ENCODE measurements at places on chromosomes 12 and 14. TPM values are rescaled to one million over a fixed set of nuclear protein-coding genes. Genes with fewer than 3 reads are reported as not detected.

- DNase-seq, result no peak
These were observed 102.9 kb downstream of the PPHLN1 start for GRCh38 chr12:42428850-42429249.

- DNase-seq, result no peak
These were observed 1.9 kb downstream of the ATP6V0A2 start for GRCh38 chr12:123713823-123714585.

GRCh38 chr14:74618078-74618952 lies 6.3 kb upstream of the LTBP2 start:
- no peak for DNase-seq

GRCh38 chr12:6327229-6328041 lies 14.4 kb downstream of the TNFRSF1A start:
- DNase-seq, result no peak

DNA sequence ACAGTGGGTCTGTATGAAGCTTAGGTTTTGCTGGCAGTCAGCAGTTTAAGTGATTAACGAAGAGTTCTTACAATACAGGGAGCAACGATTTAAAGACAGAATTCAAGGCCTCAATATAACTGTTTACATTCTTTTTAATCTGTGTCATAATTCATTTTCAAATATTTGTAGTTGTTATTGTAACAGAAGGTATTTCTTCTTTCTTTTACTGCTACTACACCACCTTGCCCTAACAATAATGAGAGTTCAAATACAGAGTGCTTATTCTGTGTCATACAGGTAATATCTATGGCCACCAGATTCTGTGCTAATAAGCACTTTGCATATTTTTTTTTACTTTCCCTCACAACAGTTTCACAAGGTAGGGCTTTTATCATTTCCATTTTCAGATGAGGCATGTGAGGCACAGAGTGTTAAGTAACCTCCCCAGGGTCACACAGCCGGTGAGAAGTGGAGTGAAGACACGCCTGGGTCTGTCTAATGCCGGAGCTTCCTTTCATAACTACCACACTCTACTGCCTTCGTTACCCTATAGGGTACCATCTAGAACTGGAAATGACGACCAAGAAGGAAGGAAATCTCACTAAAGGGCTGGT lies 81.9 kb downstream of the PELI2 start:
- DNase-seq, result no peak

DNA sequence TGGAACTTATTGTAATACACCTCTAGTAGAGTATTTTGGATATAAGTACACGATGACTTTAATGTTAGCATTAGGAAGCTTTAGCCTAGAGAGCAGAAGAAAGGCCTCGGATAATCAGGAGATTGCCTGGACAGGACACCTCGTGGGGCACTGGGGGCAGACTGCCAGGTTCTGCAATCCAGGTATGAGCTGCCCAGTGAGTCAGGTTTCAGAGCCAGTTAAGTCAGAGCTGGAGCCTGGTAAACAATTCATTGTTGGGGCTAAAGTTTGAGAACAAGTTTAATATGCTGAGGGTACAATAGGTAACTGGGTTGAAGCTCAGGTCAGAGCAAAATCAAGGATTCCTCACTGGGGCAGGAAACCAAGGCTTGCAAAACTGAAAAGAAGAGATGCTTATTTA lies 107.4 kb downstream of the RERGL start:
- no peak for DNase-seq

GRCh38 chr14:34981743-34982420 lies 910 bp upstream of the SRP54 start:
- no peak for DNase-seq

DNA sequence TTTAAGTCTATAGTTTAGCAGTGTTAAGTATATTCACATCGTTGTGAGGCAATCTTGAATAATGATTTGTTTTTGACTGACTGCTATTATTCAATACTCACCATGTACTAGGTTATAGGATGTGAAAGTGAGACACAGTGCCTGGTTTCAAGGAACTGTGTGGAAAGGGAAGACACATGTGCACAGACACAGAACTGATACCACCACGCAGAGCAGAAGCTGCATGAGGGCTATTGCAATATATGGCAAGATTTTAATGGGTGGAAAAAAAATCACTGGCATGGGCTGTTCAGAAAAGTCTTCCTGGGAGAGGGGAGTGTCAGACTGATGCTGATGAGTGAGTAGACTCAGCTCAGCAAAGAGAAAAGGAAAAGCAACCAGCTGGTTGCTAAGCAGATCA lies 10.4 kb downstream of the SLC7A8 start:
- DNase-seq, result no peak

- DNase-seq, result no peak
These were observed 75.0 kb downstream of the HMGA2 start for GRCh38 chr12:65899241-65899640.

GRCh38 chr14:65302571-65303189 lies 109.8 kb upstream of the FUT8 start:
- DNase-seq, result no peak

DNA sequence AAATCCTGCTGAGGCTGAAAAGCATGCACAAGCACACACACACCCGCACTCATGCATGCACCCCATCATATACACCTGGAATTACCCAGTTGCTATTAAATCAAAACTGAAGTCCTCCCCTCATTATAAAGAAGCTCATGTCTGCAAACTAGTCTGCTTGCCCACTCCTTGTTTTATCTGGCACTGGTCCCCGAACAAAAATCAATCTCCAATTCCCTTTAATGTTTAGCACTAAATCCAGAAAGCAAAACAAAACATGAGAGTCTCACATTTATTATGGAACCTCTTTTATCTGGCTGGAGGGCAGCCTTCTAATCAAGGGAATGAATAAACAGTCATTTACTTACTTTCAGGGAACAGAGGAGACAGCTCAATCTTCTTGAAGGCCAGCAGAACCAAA lies 1093.4 kb upstream of the FLRT2 start:
- DNase-seq, result no peak

DNA sequence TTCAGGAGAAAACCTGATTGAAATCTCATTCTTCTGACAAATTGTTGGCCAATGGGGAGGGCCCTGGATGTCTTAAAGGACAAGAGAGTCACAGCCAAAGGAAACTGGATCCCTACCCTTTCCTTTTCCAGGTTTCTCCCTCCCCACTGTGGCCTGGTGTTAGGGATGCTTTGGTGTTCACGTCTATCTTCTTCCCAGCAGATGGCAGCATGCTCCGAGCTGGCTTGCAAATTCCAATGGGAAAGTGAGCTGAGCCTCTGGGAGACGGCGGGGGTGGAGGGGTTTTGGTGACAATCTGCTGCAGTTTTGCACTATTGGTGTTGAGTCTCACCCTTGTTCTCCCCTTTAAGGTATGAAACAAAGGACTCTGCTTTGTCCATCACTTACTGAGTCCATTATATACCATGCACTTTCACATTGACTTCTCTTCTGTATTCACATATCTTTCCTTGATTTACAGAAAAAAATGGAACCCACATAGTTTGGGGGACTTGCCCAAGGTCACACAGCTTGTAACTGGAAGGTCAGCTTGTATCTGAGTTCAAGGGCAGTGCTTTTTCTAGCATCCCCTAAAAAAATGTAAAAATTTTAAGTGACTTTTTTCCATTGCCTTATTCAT lies 39.3 kb downstream of the CCDC177 start:
- no peak for DNase-seq

DNA sequence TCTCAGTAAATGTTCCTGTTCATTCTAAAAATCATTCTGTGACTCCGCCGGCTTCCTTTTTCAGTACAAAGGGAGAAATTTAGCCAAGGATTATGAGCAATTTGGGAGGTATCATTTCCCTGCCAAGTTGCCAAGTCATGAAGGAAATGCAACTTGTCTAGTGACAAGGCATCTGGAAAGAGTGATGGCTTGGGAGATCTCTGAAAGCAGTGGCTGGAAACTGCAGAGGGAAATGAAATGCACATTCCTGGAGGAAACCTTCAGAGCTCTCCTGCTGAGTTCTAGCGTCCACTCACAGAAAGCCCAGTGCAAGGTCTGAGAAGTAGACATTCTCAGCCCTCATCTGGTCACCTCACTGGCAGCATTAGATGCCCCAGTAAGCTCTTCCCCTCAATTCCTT lies 91.7 kb downstream of the GALC start:
- no peak for DNase-seq

DNA sequence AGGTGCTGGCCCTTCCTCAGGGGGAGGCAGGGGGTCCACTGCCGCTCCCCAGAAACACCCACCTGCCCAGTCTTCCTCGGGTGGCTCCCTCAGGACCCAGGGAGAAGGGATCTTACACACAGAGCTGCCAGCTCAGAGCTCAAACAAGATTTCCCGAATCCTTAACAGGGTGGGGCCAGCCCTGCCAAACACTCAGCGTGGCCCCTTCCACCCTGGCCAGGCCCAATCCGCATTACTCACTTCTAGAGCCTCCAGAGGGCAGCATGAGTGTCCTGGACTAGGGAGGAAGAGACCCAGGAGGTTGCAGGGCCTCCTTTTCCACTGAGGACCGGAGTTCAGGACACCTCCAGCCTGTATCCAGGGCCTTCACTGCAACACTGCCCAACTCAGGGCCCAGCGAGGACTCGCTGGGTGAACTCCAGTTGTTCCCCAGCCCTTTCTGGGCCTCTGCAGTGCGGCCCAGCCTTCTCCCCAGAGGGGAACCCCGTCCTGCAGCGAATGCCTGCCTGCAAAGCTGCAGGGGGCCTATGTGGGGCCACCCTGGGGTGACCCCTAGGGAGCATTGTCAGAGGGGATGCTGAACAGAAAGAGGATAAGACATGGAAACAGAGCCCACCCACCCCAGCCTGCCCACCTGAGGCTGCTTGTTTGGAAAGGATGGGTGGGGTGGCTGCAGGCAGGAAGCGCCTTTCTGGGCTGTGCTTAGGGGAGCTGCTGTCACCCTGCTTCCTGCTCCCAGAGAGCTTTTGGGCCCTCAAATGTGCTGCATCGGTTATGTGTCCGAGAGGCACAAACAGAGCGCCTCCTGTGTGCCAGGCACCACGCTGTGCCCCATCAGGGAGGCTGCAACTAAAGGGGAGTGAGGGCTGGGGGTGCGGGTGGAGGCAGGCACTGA lies 43.8 kb downstream of the CCNK start:
- no peak for DNase-seq

DNA sequence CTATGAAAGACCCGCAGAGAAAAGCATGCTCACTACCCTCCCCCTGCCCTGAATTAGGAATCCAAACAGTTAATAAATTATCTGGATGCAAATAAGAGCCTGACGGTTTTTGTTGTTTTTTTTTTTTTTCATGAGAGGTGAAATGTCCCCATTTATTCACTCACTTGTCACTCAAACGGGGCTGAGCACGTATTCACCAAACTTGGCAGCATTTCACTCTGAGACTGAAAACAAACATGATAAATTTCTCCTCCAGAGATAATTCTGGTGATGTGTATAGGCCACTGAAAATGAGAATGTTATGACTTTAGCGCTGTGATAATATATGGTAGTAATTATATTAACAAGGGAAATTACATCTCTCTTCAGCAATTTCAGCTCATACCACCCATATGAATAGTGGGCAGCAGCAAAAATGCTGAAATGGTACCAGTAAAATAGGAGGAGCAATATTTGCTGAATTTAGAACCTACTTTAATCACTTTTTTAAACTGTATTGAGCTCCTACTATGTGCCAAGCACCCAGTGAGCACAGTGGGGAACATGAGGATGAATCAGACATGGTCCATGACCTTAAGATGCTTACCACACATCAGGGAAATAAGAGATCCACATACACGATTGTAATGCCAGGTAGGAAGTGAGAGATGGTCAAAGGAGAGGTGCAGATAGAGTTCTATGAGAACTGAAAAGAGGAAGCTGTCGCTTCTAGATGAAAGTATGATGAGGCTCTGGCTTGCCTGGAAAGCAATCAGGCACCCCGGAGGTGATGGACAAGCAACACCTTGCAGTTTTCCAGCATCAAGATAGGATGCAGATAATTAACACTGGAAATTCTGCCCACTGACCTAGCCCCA lies 286.5 kb upstream of the TMPO start:
- DNase-seq, result no peak

DNA sequence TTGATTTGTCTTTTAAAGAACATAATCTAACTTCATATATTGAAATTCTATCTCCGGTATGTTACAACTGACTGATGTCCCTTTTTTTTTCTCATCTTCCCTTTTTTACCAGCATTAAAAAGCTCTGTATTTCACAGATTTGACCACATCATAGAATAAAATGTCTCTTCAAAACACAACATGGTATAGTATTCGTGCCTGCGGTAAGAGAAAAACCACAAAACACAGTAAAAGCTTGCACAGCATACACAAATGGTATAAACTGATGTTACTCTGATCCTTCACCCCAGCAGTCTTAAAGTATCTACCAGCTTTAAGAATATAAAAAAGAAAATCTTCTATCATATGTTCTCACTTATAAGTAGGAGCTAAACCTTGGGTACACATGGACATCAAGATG lies 83.4 kb downstream of the HECTD1 start:
- DNase-seq, result no peak

DNA sequence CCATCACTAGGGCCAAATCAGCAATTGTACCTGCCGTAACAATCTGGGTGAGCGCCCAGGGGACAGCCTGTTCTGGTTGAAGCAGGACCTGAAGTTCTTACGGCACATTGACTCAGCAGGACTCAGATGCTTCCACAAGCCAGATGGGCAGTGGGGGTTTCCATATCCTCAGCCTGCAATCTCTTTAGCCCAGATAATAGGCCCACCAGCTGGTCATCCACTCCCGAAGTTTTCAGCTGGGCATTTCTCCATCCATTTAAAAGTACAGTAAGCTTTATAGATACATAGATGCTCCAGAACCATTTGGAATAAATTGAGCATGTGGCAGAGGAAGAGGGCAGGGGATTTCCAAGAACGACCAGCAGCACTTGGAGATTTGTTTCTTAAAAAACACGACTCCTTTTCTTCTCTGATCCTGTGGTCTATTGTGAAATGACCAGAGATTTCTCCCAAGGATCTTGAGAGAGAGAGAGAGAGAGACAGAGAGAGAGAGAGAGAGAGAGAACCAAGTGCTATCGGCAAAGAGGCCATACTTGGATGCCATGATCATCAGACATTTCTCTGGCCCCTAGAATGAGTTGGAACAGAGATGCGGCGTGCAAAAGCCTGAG lies 74.8 kb upstream of the PLXNC1 start:
- DNase-seq, result no peak

DNA sequence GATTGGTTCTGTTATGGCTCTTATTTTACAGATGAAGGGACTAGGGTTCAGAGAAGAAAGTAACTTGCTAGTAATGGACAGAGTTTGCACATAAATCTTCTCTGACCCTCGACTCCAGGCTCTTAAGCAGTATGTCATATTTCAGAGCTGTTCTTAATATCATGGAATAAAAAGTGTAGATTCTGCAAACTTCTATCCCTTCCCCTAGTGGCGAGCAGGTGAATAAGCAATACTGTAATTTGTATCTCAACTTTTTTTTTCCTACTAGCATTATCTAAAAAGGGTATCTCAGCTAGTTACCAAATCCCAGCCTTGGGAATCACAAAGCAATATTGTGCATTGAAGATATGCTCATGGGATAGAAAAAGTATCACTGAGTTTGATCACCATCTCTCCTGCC lies 83.2 kb downstream of the ANO4 start:
- DNase-seq, result no peak

CBLN3 gene
- 4.8 TPM for total RNA-seq

KRT8 gene
- total RNA-seq, result 1,194 TPM

GNG2 gene
- 47.2 TPM for total RNA-seq

MTA1 gene
- total RNA-seq, result 256 TPM

KRT75 gene
- total RNA-seq, result not detected

Measured in mesothelial cell of epicardium (in vitro differentiated cells).